ENCODE measurements at places on chromosomes 3 and 15. TPM values are rescaled to one million over a fixed set of nuclear protein-coding genes. Genes with fewer than 3 reads are reported as not detected.

GRCh38 chr15:98195796-98196195, 235.3 kb downstream of the ARRDC4 start:
- DNase-seq: no peak

DNA sequence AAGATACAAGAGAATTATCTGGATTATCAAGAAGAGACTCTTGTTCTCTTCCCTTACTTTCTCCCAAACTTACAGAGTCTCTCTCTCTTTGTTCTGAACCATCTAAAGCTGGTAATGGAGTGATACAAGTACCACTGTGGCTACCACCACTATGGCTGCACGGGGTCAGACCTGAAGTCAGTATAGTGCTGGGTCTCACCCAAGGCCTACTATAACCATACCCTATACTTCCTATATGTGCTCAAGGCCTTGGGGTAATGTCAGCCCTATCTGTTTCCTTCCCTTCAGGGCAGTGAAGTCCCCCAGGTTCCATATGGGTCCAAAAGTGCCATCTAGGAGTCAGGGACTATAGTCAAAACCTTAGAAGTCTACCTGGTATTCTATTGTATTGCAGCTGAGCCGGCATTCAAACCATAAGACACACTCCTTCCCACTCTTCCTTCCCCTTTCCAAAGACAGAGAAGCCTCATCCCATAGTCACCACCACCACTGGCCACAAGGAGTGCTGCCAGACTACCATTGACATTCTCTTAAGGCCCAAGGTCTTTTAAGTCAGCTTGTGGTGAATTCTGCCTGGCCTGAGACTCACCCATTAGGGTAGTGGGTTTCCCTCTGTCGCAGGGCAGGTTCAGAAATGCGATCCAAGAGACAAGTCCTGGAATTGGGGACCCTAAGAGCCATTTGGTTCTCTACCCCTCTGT, 615.0 kb upstream of the NECTIN3 start:
- no peak for DNase-seq

DNA sequence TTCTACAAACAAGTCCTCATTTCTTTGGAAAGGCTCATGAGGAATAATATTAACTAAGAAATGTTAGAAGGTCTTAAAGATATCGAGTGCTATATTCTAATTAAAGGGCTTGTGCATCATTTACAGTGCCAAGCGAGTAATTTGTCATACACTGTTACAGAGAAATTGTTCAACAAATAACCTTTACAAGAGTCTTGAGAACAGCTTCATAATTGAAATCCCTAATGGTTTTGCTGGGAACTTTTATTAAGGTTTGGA, 209.5 kb downstream of the MECOM start:
- DNase-seq: no peak

DNA sequence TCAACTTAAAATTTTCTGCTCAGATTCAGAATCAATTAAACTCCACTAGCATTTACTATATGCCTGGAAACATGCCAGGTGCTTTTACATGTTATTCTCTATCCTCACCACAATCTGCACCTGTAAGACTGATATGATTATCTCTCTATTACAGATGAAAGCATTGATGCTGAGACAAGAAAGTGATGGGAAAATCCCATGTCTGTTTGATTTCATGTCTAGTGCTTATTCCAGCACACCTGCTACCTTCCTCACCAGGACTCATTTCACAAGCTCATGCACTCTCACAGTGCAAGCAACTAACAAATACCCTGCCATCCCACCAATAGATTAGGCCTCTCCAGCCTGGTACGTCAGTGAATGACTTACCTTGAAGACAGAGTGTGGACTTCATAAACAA, 25.0 kb upstream of the BCL6 start:
- no peak for DNase-seq

GRCh38 chr3:122964811-122965210, 62.8 kb downstream of the SEMA5B start:
- no peak for DNase-seq

GRCh38 chr3:64666171-64666588, 21.6 kb downstream of the ADAMTS9 start:
- peak; percentile 67 for DNase-seq

SLCO3A1 gene
- total RNA-seq: 65.9 TPM

TUSC2 gene
- total RNA-seq: 31.2 TPM

SOX14 gene
- total RNA-seq: not detected

GOLGA8R gene
- total RNA-seq: 0.24 TPM

TEX55 gene
- not detected for total RNA-seq
